Muscle of back (tissue), 13 donors: ENCODE measurements at places on chromosomes 1 and 21.

DNA sequence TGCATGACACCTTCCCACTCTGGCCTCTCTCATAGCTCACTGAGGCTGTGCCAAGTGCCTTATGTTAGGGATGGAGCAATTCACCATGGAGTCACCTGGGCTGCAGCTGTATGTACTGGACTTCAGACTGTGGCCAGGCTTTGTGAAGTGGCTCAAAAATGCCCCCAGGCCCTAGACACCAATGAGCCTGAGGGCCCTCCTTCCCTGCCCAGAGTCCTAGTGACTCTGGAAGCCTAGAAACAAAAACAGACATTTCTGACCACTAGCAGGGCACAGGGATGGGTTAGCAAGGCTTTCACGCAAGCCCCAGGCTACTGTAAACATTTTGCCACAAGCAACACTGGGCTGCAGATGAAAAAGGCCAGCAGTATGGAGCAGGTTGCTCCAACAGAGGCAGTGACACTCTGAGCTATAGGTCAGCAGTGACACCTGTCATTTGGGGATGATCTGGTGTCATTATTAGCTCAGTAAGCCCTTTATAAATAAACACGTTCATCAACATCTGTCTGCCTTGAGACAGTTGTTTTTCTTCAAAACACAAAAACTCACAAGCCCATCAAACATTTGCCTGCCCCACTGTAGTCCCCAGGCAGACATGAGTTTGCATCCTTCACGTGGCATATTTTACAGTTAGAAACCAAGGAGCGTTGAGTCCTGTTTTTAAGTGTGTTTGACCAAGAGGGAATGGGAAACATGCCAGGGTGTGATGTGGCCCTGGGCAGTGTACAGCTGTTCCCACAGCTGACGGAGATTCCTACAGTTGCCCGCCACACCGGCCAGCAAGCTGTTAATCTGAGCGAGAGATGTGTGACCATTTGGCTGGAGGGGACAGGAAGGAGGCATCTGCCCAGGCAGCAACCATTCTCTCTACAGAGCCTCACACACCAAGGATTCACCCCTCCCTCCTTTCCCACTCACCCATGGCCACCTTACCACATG lies 66.8 kb downstream of the KCNN3 start:
- peak; percentile 50 for DNase-seq

DNA sequence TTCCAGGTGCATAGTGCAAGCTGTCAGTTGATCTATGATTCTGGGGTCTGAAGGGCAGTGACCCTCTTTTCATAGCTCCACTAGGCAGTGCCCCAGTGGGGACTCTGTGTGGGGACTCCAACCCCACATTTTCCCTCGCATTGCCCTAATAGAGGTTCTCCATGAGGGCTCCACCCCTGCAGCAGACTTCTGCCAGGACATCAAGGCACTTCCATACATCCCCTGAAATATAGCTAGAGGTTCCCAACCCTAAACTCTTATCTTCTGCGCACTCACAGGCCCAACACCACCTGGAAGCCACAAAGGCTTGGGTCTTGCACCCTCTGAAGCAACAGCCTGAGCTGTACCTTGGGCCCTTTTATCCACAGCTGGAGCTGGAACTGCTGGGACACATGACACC lies 65.7 kb upstream of the PKN2 start:
- DNase-seq, result no peak

DNA sequence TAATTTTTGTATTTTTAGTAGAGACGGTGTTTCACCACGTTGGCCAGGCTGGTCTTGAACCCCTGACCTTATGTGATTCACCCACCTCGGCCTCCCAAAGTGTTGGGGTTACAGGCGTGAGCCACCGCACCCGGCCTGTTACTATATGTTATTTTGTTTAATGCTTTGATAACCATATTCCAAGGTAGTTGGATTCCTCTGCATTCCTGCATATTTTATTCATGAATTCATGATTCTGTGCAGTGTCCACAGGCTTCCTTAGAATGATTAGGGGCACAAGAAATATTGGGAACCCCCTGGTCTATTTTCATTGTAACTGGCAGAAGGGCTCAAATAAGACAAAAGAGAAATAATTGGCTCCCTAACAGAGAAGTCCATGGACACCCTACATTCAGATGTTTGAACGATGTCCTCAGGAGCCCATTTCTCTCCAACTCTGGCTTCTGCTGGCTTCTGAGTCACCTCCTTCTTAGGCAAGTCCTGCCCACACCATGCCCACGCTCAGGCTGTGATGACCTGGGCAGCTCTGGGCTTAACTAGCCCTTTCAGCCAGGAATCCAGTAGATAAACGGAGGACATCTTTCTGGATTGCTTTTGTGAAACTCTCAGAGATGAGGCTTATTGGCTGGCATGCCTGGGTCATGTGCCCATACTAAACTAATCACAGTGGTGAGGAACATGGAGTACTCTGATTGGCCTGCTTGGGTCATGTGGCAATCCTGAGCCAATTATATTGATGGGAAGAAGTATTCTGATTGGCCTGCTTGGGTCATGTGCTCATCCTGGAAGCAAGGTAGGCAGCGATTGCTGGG lies 32.6 kb downstream of the TNFRSF8 start:
- DNase-seq, result no peak

- no peak for DNase-seq
Measured at GRCh38 chr21:21003701-21004100, 5.5 kb downstream of the NCAM2 start.

DNA sequence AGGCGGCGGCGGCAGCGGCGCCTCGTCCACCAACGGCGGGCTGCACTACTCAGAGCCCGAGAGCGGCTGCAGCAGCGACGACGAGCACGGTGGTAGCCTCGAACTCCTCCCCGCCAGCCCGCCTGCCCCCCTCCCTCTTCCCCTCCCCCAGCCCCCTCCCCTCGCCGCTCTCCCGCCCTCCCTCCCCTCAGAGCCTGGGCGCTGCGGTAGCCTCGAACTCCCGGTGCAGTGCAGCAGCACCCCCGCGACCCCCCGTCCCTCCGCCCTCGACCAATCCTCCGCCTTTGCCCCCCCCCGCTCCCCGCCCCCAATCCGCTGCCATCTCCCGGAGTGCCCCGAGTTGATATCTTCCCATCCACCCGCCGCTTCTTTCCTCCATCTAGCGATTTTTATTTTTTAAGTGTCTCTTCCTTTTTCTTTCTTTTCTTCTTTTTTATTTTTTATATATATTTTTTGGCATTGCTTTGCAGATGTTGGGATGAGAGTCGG lies 516 bp downstream of the RCOR3 start:
- peak; percentile 73 for DNase-seq

DNA sequence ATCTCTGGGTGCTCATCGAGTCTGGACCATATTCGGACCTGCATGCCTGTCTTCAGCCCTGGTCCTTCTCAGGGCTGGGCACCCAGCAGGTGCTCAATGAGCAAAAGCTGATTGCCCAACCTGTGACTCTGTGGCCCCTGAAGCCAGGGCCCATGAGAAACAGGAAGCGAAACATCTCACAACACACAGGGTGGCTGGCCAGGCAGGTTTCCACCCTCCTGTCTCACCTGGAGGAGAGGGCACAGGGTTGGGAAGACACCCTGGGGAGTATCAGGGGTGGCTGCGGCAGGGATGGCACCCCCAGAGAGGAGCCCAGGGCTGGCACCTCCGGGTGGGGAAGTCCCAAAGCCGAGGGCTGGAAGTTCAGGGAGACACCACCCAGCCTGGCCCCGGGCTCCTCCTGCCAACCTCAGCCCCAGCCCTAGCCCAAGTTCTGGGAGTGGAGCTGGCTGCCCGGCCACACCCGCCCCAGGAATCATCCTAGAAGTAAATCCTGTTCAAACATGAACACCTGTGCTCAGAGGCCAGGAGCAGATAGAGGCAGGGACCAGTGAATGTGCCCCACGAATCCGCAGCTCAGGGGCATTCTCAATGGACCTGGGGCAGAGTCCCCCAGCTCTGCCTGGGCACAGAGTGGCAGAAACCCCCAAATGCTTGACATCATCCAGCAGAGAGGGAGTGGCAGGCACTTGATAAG lies 54.6 kb downstream of the RAP1GAP start:
- DNase-seq, result no peak

GRCh38 chr21:33127868-33128242 lies 57.9 kb downstream of the OLIG1 start:
- no peak for DNase-seq

DNA sequence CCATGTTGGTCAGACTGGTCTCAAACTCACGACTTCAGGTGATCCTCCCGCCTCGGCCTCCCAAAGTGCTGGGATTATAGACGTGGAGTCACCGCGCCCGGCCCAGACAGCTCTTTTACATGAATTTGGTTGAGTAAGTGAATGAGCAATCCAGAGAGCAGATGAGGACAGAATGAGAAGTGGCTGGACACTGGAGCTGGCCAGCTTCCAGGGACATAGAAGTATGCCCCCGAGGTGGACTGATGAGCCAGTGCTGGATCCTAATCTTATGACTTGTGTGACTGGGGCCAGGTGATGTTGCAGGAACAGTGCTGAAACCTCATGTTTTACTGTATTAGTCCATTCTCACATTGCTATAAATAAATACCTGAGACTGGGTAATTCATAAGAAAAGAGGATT lies 35.9 kb upstream of the KANK4 start:
- DNase-seq, result no peak

- DNase-seq, result no peak
Measured at GRCh38 chr1:32715901-32716311, 13.3 kb upstream of the SYNC start.

DNA sequence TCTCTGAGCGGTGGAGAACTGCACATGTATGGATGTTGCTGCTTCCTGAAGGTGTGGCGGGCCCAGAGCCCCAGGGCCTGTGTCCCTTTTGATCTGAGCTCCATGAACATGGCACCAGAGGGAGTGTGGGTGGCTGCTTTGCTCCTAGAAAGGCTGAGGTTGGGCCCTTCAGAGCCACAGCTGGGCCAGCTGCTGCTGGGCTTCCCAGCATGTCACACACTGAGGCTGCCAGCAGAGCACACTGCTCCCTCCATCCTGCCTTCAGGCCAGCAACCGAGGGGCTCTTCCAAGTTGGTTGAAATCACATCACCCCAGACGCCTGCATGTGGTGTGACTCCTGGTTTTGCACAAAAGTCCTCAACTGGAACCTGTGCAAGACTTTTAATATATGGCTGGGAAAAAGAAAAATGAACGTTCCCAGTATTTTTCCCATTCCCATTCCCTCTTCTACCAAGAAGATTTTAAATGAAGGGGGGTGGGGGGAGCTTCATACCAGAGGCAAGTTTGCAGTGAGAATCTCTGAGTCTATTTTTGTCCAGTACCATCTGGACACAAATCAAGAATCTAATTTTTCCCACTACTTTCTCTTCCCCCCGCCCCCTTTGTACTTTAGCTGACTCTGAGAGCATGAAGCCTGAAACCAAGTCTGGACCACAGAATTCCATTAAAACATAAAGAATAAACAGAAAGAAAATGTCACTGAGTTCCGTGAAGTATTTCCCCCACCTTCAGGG lies 26.2 kb upstream of the NGF start:
- peak; percentile 89 for DNase-seq

DNA sequence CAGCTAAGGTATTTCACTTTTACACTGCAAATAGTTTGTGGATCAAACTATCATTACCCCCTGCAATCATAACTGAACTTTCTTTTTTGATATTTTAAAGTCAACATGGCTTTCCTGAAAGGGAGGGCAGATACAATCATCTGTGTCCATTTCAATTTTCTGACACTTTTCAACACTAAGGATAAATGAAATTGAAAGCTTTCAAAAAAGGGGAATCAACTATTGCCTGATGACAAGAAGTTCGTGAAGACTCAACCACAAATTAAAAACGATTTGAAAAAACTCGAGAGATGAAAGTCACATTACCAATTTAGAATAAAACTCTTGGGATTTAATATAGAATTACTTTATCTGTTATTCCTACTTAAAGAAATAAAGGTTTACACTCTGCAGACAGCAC lies 11.7 kb downstream of the SRSF4 start:
- DNase-seq, result no peak

GRCh38 chr1:10160907-10161490 lies 49.4 kb upstream of the KIF1B start:
- no peak for DNase-seq

DNA sequence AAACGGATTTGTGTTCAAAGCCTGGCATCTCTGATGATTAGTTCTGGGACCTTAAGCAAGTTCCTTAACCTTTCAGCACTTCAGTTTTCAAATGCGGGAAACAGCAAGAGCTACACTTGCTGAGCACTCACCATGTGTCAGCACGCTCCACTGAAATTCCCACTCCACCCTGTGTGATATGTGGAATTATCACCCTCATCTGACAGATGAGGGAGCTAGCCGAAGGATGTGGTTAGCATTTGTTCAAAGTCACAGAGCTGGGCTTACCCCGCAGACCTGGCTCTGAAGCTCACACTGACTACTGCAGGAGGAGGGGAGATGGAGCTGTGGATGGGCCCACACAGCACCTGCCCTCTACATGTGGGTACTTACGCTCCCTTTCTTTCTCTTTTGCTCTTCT lies 29.1 kb downstream of the IL12RB2 start:
- DNase-seq, result no peak

DNA sequence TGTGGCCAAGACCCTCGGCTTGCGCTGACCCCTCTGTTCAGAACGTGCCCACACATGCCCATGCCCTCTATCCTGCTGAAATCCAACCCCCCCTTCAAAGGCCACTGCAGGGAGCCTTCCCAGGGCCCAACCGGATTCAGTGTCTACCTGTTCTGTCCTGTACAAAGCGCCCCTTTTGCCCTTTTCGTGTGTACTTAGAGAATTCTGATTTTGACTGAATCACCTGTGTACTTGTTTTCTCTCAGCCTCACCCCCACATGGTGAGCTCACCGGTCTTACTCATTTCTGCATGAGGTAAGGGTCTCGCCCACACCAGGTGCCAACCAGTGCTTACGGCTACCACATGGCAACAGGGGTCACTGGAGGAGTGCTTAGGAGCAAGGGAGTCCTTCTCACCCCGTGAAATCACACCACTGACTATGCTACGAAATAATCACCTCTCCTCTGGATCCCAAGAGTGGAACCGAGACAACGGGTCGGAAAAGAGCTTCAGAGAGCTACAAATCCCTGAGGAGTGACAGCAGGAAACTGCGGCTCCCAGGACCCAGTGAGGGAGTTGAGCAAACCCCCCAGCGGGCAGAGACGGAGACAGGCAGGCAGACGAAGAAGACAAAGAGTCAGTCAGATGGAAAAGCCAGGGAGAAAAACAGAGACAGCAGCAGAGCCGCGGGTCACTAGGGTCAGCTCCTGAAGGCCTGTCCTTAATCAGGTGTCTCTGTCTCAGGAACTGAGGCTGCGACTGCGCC lies 2.1 kb upstream of the S100A2 start:
- DNase-seq, result no peak

DNA sequence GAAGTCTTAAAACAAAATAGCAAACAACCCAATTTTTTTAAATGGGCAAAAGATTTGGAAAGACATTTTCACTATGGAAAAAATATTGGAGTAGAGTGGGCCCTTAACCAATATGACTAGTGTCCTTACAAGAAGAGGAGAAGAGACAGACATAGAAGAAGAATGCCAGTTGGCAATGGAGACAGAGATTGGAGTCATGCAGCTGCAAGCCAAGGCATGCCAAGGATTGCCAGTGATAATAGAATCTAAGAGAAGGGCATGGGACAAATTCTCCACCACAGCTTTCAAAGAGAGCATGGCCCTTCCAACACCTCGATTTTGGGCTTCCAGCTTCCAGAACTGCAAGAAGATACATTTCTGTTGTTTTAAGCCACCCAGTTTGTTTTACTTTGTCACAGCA lies 92.7 kb downstream of the RGS2 start:
- DNase-seq, result no peak
